Activated T-helper 2 cell treated with anti-CD3 and anti-CD28 coated beads, Interferon-gamma antibody, Interleukin-2, Interleukin-4, amounts not matched to agents 10 μg/mL and 5 μg/mL and 100 μg/mL, durations not matched to agents 14 hours and 24 hours and 36 hours (primary cell): ENCODE measurements at places on chromosomes 4 and X.

DNA sequence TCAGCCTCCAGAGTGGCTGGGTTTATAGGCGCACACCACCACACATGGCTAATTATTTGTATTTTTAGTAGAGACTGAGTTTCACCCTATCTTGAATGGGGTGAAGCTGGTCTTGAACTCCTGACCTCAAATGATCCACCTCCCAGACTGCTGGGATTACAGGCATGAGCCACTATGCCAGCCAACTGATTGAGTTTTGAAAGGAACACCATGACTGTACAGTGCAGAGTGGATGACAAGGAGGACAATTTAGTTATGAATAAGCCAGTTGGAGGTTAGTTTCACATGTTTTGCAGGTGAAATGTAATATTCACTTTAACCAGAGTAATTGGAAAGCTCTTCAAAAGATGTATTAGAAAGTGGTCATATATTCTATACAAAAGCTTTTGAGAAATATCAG is 60.8 kb downstream of the PCDH18 start:
- no peak for DNase-seq
- no peaks in the 10 kb centered on the region for H3K36me3 ChIP-seq
- no peak overlapping the region for H3K27ac ChIP-seq
- H3K27me3 ChIP-seq, result no peaks in the 10 kb centered on the region
- no peak overlapping the region for H3K4me3 ChIP-seq

DNA sequence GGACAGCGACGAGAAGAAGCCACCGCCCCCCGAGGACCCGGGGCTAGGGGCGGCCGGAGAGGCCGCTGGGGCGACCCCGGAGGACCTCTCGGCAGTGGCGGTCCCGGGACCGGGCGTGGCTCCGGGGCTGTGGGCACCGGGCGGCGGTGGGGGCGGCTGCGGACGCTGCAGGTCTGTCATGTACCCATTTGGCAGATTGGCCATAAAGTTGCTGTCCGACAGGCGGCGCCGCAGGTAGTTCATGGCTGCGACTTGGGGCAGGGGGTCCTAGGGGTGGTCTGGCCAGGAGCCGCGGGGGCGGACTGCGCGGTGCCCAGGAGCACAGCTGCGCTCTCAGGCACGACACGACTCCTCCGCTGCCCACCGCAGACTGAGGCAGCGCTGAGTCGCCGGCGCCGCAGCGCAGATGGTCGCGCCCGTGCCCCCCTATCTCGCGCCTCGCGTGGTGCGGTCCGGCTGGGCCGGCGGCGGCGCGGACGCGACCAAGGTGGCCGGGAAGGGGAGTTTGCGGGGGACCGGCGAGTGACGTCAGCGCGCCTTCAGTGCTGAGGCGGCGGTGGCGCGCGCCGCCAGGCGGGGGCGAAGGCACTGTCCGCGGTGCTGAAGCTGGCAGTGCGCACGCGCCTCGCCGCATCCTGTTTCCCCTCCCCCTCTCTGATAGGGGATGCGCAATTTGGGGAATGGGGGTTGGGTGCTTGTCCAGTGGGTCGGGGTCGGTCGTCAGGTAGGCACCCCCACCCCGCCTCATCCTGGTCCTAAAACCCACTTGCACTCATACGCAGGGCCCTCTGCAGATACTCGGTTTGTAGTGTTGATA is at the start of gene SYN1:
TSS of gene SYN1 (minus strand) at position 372 of the 817 bp plus-strand sequence. CDS start at position 243, 129 bp downstream.
- H3K27me3 ChIP-seq, result peaks cover 36% of the 10 kb centered on the region
- peaks cover 10% of the 10 kb centered on the region for H3K4me1 ChIP-seq
- peak; percentile 73 for DNase-seq

GRCh38 chr4:170716868-170717267 is 627.1 kb upstream of the AADAT start:
- no peaks in the 10 kb centered on the region for H3K4me1 ChIP-seq
- H3K4me3 ChIP-seq, result no peak overlapping the region
- DNase-seq, result no peak
- no peaks in the 10 kb centered on the region for H3K36me3 ChIP-seq
- H3K27me3 ChIP-seq, result no peaks in the 10 kb centered on the region

GRCh38 chr4:111174331-111174730 is 551.5 kb upstream of the PITX2 start:
- H3K27me3 ChIP-seq, result no peaks in the 10 kb centered on the region
- H3K4me1 ChIP-seq, result no peaks in the 10 kb centered on the region
- no peaks in the 10 kb centered on the region for H3K36me3 ChIP-seq
- no peak overlapping the region for H3K27ac ChIP-seq
- H3K4me3 ChIP-seq, result no peak overlapping the region
- DNase-seq, result no peak

DNA sequence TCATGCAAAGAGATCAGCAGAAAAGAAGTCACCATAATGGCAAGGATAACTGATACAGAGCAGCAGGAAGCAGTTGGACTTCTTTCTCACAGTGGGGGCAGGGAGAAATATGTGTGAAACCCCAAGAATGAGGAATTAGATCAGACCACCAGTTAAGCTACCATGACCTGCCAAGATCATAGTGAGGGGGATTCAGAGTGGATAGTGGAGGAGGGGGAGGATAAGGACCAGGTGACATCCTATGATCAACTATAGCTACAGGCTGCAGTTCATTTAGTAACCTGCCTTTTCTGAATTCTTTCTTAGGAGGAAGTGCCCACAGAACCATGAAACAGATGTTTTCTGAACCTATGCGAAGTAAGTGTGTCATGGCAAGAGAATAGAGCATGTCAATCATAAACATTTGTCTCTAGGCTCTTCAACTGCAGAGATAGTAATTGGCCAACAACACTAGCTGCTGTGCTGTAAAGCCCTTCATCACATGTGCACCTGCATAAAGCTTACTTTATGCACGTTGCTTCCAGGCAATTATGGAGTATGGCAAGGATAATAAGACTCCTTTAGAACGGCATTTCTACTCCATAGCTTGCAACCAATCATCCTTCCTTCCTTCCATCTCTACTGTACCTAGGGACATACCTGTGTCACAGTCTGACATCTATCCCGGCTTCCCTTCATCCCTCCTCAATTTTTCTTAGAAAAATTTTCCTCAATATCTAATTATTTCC is 329.7 kb downstream of the EPHA5 start:
- DNase-seq, result no peak
- H3K27me3 ChIP-seq, result no peaks in the 10 kb centered on the region
- H3K27ac ChIP-seq, result no peak overlapping the region

GRCh38 chr4:4555916-4556315 is 14.1 kb upstream of the STX18 start:
- no peak overlapping the region for H3K27ac ChIP-seq
- H3K27me3 ChIP-seq, result no peaks in the 10 kb centered on the region
- DNase-seq, result no peak
- peaks cover 4% of the 10 kb centered on the region for H3K36me3 ChIP-seq
- no peak overlapping the region for H3K4me3 ChIP-seq

DNA sequence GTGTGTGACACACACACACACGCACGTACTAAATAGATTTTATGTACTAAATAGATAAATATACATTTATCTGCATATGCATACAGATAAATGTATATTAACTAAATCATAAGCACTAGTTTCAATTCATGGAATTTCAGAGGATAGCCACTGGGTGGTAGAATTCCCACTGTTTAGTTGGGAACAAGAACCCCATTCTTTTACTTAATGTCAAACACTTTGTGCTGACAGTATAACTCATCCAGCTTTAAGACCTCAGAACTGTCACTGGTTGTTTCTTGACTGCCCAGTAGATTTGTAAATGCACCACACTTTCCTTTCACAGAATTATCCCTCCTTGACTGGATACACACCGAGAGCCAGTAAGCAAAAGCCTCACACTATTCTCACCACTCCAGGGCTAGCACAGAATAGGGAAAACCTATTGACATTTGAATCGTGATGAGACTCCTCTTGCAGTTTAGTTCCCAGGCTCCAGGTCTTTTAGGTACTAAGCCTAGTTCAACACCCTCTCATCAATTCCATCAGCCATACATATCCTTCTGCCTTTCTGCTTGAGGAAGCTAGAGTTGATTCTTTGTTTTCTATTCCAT is 32.4 kb downstream of the PPARGC1A start:
- H3K4me1 ChIP-seq, result no peaks in the 10 kb centered on the region
- no peak overlapping the region for H3K27ac ChIP-seq
- no peaks in the 10 kb centered on the region for H3K27me3 ChIP-seq
- no peak for DNase-seq
- H3K4me3 ChIP-seq, result no peak overlapping the region
- no peaks in the 10 kb centered on the region for H3K36me3 ChIP-seq

DNA sequence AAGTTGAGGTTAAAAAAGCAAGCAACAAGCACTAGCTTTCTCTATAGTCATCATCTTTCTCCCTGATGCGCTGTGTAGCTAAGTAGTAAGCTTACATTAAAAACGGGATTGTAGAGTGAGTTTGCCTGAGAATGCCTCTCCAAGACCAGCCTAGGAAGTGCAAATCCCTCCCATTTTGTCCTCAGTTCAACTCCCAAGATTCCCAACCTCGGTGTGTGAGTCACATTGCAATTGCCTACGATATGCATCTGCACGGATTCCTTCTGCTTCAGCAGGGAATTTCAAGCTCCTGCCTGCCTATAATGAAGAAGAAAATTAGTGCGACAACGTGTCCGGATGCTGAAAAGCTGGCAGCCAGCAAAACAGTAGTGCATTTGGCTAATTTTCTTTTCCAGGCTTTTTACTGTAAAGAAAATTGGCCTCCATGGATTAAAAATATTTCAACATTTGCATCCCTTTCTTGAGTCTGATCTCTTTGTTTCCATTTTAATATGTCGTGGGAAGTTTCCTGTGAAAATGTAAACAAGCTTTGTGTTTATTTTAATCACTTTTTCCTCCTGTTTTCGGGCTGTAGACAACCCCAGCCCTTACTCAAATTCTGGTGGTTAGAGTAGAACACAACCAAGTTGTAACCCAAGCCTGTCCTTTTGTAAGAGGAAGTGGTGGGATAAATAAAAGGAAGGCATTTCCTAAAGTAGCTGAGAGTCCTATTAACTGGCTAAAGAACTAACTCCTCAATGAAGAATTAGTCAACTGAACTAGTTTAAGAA is 58.4 kb upstream of the TET2 start:
- no peaks in the 10 kb centered on the region for H3K36me3 ChIP-seq
- no peak overlapping the region for H3K4me3 ChIP-seq
- no peak overlapping the region for H3K27ac ChIP-seq
- H3K4me1 ChIP-seq, result no peaks in the 10 kb centered on the region

GRCh38 chr4:28402751-28403150 is 1542.1 kb downstream of the STIM2 start:
- H3K27me3 ChIP-seq, result no peaks in the 10 kb centered on the region
- no peak for DNase-seq
- no peak overlapping the region for H3K4me3 ChIP-seq

DNA sequence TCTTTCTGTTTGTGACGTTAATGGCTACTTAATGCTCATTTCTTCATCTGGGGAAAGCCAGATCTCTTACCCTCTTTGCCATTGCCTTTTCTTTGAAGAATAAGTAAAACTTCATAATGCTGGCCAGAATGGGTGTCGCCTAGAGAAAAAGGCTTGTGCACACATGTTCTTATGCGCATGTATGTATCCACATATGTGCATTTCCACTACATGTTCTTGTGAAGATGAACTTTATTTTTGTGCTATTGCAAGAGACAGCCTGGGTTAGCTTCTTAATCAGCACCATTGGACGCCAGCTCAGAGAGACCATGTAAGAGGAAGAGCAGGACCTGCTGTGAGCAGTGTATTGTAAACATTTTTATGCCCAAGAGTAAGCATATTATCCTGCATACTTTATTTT is 178.7 kb downstream of the SPRY1 start:
- no peaks in the 10 kb centered on the region for H3K36me3 ChIP-seq
- H3K27ac ChIP-seq, result no peak overlapping the region
- no peak overlapping the region for H3K4me3 ChIP-seq
- peaks cover 17% of the 10 kb centered on the region for H3K27me3 ChIP-seq
- DNase-seq, result no peak

- H3K36me3 ChIP-seq, result no peaks in the 10 kb centered on the region
- peaks cover 11% of the 10 kb centered on the region for H3K27me3 ChIP-seq
- no peak overlapping the region for H3K4me3 ChIP-seq
- no peaks in the 10 kb centered on the region for H3K4me1 ChIP-seq
- DNase-seq, result no peak
- no peak overlapping the region for H3K27ac ChIP-seq
These were observed 104.4 kb upstream of the MYOZ2 start for GRCh38 chr4:119031218-119031617.

GRCh38 chr4:128513664-128514484 is 226.3 kb upstream of the PGRMC2 start:
- no peak for DNase-seq
- peaks cover 1% of the 10 kb centered on the region for H3K27me3 ChIP-seq
- H3K36me3 ChIP-seq, result peaks cover 3% of the 10 kb centered on the region
- peaks cover 24% of the 10 kb centered on the region for H3K4me1 ChIP-seq
- H3K4me3 ChIP-seq, result peak overlapping the region; percentile 9

DNA sequence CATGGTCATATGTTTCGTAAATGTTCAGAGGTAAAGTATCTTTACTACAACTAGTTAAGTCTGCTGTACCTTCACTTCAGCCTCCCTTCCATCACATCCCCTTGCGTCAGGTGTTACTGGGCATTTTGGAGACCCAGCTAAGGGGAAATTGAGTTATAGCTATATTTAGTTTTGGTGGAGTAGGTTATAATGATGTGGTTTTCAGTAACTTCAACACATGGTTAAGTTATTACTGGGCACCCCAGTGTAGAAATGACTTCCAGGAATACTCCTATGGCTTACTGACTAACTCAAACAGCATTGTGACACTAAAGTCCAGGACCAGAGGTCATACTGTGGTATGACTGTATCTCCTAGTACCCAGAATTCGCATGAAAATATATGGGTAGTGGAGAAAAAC is 23.4 kb upstream of the ACSL1 start:
- H3K27me3 ChIP-seq, result peaks cover 2% of the 10 kb centered on the region
- H3K36me3 ChIP-seq, result no peaks in the 10 kb centered on the region
- peak overlapping the region; percentile 43 for H3K4me3 ChIP-seq

GRCh38 chrX:153670748-153671588 is 2.6 kb downstream of the PNCK start:
- no peak overlapping the region for H3K27ac ChIP-seq
- no peak overlapping the region for H3K4me3 ChIP-seq
- peaks cover 6% of the 10 kb centered on the region for H3K4me1 ChIP-seq
- no peak for DNase-seq

- peaks cover 9% of the 10 kb centered on the region for H3K4me1 ChIP-seq
- peaks cover 8% of the 10 kb centered on the region for H3K36me3 ChIP-seq
- H3K27me3 ChIP-seq, result no peaks in the 10 kb centered on the region
- H3K4me3 ChIP-seq, result no peak overlapping the region
- no peak overlapping the region for H3K27ac ChIP-seq
These were observed 665 bp downstream of the PSMD10 start for GRCh38 chrX:108090491-108091263.

DNA sequence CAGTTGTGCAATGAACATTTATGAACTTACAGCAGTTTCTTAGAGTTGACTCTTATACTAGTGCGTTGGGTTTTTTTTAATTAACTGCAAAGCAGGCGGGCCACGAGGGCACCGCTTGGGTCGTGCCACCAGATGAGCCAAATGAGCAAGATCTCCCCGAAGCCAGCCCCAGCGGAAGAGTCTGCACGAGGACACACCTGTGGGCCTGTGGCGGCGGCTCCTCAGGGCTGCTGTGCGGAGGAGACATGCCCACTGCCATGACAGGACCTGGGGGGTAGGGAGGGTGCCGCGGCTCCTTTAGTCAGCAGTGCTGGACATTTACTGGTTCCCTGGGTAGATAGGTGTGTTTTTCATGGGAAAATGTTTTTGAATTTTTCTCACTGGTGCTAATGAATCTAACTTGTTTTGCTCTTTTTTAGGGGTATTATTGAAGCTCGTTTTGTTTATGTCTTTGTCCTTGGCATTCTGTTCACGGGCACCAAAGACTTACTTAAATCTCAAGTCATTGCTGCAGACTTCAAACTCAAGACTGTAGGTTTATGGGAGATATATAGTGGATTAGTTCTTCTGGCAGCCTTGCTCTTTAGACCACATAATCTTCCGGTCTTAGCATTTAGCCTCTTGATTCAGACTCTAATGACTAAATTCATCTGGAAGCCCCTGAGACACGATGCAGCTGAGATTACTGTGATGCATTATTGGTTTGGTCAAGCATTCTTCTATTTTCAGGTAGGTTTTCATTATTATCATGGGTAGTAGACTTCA is 31.2 kb downstream of the PIGG start:
- no peaks in the 10 kb centered on the region for H3K27me3 ChIP-seq
- H3K4me3 ChIP-seq, result no peak overlapping the region
- H3K4me1 ChIP-seq, result no peaks in the 10 kb centered on the region
- peaks cover 78% of the 10 kb centered on the region for H3K36me3 ChIP-seq
